NCI-H1417 treated with DMSO at 0.1 percent for 48 hours (cell line): ENCODE measurements at places on chromosomes 13 and 19.
A peak's percentile ranks its signal among the peaks of the same experiment; 100 is the strongest.

DNA sequence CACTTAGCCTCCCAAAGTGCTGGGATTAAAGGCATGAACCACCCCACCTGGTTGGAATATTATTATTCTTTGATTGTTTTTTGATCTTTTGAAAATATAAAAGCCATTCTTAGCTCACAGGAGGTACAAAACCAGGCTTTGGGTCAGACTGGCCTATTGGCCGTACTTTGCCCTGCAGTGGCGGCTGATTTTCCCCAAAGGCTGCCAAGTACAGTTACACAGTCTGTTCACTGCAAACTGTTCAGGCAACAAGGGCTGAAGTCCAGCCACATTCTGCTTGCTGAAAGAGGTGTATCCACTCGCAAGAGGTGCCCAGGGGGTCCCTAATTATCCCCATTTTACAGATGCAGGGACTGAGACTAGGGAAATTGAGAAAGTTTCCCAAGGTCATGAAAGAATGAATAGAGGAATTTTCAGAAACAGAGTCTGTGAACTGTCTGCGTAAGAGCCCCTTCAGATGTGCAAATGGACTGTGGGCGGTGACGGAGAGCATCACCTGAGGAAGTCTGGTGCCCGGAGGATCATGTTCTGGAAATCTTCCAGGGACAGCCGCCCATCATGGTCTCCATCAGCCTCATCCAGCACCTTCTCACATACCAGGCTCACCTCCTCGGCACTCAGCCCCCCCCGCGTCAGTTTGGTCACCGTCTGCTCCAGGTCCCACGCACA is 9.0 kb downstream of the CIB3 start:
- DNase-seq: no peak

GRCh38 chr13:74110053-74110452 is 24.2 kb downstream of the KLF12 start:
- no peak for DNase-seq

DNA sequence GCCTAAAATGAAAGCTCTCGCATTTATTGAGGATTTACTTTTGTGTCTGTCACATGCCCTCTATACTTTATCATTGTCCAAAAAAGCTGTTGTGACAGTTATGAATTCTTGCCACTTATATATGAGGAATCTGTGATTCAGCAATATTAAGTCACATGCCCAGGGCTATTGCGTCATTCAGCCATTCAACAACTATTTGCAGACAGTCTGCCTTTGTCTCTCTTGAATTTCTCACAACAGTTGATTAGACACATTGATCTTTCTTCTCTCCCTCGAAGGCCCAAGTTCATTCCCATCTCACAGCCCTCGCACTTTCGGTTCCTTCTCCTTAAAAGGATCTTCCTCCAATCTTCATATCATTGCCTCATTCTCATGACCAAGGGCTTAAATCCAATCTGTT is 342.6 kb downstream of the MZT1 start:
- no peak for DNase-seq

- DNase-seq: no peak
Observed at GRCh38 chr13:109123971-109124370, 494.6 kb downstream of the MYO16 start.

GRCh38 chr13:91369441-91369831 is 21.9 kb downstream of the MIR17HG start:
- no peak for DNase-seq

DNA sequence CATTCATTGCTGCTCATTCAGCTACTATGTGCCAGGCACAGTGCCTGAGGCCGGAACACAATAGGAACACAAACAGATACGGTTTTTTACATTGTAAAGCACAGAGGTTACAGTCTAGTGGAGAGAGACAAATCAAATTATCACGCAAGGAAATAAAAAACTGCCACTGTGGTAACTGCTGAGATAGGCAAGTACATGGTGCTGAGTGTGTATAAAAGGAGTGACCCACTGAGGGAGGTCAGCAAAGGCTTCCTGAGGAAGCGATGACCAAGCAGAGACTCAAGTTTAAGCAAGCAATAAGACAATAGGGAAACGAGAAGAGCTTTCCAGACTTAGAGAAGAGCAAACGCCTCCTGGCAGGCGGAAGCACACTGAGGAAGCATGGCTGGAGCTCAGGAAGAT is 56.4 kb downstream of the NUFIP1 start:
- DNase-seq: no peak

DNA sequence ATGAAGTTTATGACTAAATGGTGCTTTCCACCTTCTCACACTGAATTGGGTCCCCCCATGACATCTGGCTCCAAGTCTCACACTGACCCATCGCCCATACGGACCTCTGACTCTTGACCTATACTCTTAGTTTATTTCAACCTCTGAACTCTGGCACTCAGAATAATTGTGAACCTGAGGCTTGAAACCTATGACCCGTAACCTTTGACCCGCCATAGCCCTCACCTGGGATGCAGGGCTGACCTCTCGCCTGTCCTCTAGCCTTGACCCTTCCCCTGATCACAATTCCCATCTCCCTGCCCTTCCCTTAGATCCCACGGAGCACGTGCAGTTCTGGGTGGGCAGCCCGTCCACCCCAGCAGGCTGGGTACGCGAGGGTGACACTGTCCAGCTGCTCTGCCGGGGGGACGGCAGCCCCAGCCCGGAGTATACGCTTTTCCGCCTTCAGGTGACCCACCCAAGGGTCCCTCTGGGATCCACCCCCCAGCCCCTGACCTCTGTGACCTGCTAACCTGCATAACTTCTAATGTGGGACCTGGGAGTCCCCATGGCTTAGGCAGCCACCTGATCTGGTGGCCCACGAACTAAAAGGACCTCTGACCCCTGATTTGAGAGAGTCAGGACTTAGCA is 5.1 kb downstream of the BCAM start:
- DNase-seq: no peak

DNA sequence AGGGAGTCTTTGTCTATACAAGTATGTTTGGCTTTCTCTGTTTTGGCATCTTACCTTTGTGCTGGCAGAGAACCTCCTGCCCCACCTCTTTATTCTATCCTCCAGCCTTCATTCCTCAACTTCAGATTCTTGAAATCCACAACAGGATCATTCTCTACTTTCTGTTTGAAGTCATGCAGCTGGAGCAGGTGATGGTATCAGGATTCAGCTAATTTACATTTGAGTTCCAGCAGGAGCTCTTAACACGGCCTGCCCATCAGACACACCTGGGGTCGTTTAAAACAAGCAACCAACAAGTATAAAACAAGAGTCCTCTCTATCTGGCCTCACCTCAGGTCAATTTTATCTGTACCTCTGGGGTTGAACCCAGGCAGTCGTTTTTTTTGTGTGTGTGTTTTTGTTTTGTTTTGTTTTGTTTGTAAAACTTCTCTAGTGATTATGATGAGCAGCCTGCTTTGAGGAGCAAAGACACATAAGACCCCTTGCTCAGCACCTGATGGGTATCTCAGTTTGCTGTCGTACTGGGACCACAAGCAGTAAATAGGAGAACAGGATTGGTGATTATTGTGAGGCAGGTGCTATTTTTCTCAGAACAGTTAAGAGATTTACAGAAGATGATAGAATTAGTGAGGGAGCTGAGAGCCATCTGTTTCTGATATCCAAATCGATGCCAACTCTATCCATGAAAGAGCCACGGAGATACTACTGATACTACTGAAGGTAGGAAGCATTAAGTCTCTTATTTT is 78.4 kb downstream of the GPC6 start:
- no peak for DNase-seq

GRCh38 chr19:47544476-47544875 is 28.5 kb downstream of the ZNF541 start:
- no peak for DNase-seq

DNA sequence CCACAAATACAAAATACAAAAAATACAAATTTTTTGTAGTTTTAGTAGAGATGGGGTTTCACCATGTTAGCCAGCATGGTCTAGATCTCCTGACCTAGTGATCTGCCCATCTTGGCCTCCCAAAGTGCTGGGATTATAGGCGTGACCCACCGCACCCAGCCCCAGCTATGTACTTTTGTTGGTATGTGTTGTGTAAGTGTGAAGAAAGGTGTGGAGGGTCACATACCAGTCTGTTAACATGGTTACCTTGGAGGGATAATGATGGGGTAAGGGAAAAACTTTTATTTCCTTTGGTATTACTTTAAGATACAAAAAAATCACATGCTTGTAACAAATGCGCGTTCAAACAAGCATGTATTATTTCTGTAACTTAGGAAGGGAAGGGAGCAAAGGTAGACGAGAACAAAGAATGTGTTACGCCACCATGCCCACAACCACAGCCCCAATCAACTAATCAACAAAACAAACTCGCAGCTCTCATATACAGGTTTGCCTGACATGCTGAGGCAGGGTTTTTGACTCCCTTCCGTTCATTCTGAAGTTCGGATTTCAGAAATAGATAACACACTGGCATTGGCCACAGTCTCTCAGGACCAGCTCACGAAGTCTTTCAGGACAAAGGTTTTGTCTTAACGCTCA is 13.5 kb upstream of the VWA8 start:
- DNase-seq: no peak

- no peak for DNase-seq
Observed at GRCh38 chr13:74015137-74015536, 119.1 kb downstream of the KLF12 start.

- DNase-seq: no peak
Observed at GRCh38 chr13:73870036-73870741, 264.0 kb downstream of the KLF12 start.

DNA sequence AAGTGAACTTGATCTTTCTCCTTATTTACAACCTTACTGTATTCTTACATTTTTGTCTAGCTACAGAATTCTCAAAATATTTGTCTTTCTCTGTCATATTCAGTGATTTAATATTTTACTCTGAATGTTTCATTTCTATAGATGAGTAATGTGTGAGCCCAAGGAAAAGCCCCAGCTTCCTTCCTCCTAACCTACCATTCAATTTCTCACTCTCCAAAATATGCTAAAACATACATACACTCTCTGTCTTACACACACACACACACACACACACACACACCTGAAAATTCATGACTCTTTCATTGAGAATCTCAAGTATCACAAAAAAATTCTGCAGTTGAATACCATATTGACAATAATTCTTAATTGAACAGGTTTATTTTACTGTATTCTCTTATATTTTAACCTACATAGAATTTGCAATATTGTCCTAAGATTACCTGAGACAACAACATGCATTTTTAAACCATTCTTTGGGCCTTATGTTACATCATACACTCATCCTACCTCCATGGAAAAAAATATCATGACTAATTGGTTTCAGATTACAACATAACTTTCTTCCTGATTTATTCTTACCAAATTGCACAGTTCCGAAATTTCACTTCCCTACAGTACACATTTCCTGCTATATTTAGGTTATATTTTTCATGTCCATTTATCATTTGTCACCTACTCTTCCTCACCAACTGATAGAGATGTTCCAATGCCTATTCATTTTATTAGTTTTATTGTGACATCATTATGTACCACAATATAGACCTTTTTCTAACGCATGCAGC is 1965.6 kb upstream of the PCDH20 start:
- DNase-seq: no peak

DNA sequence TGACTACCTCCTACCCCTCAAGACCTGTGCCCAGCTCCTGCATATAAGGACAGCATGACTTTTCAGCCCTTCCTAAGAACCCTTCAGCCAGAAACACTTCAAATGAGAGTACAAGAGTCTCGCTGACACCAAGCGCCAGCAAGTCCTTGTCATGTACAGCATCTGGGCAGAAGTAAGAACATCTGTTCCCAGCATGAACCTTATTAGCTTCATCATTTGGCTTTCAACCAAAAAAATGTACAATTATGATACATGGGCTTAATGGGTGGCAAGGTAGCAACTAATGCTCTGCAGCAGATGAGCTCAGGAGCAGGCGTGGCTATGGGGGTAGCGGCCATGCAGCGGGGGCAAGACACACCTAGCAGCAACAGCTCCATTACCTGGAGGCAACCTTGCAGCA is 487.6 kb downstream of the COG6 start:
- no peak for DNase-seq

- DNase-seq: no peak
Observed at GRCh38 chr13:106423530-106423929, 111.9 kb downstream of the EFNB2 start.

GRCh38 chr13:29877456-29878078 is 27.1 kb upstream of the UBL3 start:
- peak; percentile 10 for DNase-seq

GRCh38 chr13:42272804-42273175 is 838 bp downstream of the AKAP11 start:
- no peak for DNase-seq

GRCh38 chr13:112142401-112142930 is 75.5 kb downstream of the SOX1 start:
- DNase-seq: no peak

GRCh38 chr13:46948338-46948737 is 51.5 kb upstream of the HTR2A start:
- no peak for DNase-seq

DNA sequence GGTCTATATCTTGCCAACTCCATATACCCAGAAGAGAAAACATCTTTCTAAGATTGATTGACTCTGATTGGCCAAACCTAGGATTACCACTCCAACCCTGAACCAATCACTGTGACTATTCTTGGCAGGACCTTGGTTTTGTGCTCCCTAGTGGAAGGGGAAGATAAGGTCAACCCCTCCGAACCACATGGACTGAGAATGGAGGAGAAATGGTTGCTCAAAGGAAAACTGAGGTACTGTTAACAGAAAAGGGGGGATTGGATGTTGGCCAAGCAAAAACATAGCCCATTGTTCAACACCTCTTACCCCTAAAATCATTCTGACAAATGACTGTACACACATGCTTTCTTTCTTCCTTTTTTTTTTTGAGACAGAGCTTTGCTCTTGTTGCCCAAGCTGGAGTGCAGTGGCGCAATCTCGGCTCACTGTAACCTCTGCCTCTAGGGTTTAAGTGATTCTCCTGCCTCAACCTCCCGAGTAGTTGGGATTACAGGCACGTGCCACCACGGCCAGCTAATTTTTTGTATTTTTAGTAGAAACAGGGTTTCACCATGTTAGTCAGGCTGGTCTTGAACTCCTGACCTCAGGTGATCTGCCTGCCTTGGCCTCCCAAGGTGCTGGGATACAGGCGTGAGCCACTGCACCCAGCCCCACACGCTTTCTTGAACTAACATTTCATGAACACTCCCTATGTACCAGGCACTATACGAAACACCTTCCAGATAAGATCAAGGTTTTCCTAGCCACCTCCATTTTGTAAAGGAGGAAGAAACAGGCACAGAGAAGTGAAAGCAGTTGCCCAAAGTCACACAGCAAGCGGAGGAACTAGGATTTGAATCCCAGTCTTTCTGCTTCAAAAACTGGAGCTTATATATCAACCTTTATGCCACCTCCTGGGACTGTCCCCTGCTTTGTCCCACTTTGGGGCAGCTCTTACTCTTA is 6.5 kb downstream of the MEIOSIN start:
- DNase-seq: no peak

DNA sequence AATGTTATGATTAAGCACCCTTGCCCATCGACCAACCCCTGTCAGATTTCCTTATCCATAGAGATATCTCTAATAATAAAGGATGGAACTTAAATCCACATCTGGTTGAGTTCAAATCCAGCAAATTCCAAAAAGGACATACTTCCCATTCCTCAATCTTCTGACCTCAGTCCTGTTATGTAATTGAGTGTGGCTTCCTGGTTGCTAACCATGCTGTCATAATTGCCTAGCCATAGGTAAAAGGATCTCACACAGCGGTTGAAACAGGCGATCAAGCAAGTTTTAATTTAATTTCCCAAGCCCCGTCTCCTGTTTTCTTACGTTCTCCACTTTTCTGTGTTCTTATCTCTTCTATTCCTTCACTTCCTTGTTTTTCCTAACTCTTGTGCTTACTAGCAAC is 550.3 kb downstream of the GPC6 start:
- no peak for DNase-seq
